ENCODE measurements at places on chromosomes 12 and 14.

DNA sequence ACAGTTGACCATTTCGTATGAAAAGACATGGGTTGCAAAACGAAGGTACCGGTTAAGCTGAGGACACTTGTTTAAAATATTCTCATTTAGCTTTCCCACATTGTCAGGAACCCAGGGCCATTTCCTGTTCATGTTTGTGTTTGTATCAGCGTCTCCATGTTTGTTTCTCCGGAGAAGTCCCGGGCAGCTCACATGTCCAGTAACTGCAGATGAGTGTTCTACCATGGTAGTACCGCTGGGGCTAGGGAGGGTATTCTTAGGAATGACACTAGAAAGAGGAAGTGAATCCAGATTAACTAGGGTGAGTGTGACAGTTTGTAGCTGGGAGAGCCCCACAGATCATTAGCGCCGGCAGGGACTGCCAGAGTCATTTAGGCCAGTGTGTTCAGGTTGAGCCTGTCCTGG is 50.0 kb upstream of the EVL start:
- DNase-seq = no peak

GRCh38 chr12:27474344-27474743 is 27.8 kb downstream of the SMCO2 start:
- DNase-seq = no peak

- DNase-seq = no peak
These were observed 247.4 kb downstream of the SYT10 start for GRCh38 chr12:33192226-33192625.

DNA sequence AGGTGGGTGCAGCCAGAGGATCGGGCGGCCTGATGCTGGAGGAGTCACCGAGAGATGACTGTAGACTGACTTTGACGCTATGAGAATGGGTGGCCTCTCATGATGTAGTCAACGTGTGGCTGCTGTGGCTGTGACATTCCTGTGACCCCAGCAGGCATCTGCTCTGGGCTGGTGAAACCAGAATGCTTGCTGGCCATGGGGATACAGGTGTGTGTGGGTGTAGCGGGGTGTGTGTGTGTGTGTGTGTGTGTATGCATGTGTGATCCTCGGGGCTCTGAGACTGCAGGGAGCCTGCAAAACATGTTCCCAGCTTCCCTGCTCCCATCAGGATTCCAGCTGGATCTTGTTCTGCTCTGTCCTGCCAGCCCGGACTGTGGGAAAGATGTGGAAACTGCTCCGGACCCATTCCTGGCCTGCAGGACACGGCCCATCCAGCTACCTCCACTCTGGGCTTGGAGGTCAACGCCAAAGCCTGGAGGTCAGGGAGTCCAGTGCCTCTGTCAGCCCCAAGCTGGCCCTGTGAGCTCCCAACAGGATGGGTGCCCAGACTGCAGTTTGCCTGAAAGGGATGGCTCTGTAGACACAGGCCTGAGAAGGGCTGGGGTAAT is 18.8 kb upstream of the HHIPL1 start:
- DNase-seq = no peak

GRCh38 chr14:90756755-90757345 is 59.4 kb downstream of the TTC7B start:
- no peak for DNase-seq

DNA sequence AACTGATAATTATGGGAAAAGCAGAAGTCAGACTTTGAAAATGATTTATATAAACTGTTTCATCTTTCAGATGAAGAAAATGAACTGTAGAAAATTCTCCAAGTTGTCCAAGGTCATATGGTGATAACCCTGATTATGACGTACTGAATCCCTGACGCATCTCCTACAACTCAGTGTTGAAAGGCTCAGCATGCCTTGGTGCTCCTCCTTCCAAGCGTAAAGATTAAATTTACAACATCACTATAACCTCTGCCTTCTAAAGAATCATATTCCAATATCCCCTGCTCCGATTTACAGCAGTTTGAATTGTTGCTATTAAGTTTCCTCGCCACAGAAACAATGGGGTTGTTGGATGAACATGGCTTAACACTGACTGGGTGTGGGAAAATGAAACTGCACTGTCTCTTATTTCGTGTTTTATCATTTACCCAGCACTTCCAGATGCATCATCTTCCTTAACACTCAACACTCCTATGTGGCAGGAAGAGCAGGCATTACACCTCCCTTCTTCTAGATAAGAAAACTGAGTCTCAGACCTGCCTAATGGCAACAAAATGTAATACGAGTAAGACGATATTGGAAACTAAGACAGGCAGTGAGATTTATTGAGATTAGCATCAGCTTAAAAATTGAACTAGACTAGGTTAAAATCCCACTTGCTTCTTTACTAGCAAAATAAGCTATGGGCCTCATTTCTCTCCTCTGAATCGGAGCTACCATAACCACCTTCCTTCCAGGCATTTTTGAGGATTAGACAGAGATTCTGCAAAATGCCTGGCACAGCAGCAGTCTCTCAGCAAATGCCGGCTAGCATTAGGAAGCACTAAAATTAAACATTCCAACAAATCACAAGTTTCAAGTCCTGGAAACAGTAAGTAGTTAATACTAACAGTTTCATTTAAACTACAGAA is 74.2 kb downstream of the PPM1H start:
- DNase-seq = no peak

- DNase-seq = no peak
These were observed 53.6 kb downstream of the TPCN1 start for GRCh38 chr12:113274848-113275247.

- no peak for DNase-seq
These were observed 317.5 kb upstream of the DIO3 start for GRCh38 chr14:101243587-101244338.

GRCh38 chr12:40315375-40315774 is 90.6 kb downstream of the LRRK2 start:
- no peak for DNase-seq

DNA sequence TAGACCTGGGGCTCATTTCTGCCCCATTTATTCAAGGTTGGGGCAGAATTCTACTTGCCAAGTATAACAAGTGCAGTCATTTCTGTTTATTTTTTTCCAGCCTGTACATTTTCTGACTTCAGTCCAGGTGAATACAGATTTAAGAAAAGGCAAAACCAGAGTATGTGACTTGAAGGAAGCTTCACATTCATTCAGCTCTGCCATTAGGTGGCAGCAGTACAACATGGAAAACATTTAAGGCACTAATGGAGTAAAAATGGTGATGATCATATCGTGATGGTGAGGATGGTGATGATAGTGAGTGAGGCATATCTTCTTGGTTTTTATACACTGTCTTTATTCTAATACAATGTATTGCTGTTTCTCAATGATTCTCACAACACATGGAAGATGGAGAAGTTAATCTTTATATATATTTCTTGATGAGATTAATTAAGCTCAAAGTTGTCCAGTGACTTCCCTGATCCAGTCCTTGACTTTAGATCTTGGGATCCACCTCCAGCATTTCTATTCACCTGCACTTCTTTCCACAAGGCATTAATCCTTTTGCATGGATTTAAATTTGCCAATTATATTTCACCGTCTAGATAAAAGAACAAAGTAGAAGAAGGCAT is 176.7 kb upstream of the SEL1L start:
- DNase-seq = no peak

DNA sequence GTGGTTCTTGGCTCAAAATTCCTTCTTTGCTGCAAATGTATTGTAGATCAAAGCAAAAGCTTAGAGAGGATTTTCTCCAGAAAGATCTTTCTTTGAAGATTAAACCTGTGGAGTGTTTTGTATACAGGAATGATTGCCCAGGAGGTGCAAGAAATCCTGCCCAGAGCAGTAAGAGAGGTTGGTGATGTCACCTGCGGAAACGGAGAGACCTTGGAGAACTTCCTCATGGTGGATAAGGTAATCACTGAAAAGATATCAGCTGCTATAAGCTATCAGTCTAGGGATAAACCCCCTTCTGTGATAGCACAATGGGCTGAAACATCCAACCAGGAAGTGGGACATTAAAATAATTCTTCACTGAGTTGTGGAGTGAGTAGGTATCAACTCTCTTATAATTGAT is 85.7 kb downstream of the MYRFL start:
- DNase-seq = no peak

DNA sequence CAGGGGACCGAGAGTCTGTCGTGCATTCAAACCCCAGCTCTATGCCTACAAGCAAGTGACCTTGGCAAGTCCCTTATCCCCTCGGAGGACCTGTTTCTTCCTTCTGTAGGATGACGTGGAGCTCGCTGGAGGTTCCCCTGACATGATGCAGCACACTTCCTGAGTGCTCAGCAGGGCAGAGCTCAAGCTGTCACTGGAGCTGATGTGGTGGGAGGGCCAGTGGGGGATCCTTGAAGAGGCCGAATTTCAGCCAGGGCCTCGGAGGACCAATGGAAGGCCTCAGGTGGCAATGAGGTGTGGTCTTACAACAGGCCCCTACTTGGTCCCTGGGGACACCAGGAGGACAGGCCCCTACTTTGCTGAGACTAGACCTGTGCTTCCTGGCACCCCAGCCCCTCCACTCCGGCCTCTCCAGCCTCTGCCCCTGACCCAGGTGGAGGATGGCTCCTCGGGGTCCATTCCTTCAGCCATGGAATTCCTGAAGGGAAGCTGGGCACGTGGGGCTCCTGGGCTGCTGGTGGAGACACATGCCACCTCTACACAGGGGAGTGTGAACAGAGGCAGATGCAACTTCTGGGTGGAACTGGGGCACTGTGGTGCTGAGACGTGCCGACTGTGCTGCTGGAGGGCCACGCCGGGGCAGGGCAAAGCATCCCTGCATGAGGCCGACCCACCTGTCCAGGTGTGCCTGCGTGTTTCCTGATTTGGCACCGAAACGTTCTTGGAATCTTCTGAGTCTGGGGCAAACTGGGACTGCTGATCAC is 18.7 kb upstream of the KIF26A start:
- no peak for DNase-seq

DNA sequence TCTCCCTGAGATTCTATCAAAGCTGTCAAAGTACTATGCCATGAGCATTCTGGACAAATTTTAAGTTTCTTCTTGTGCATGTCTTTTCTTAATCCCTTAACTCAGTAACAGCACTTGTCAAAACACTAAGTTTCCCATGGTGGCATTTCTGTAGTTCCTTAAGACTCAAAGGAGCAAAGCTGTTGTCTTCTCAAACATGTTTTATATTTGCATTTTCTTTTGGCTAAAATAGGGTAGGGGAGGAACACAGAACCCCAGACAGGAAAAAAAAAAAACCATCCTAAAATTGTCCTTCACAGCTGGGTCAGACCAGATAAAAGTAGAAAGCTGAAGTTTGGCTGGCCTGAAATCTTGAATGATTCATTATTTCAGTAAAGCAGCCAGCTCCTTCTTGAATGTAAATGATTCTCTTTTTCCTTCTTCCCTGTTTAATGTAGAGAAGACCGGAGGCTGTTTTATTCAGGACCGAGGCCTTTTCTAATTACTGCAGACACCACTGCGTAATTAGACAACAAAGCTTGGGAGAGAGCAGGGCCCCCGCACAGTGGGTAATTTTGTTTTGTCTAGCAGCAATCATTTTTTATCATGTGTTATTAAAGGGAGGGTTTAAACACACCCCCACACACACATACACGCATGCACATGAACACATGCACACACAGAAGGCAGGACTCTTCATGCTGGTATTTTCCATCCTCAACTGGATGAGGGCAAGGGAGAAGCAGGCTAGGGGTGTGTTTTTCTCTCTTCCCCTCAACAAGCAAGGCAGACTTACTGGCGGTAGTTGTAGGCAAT is 51.0 kb downstream of the PAH start:
- DNase-seq = no peak

- no peak for DNase-seq
These were observed 17.9 kb upstream of the DCAF5 start for GRCh38 chr14:69170839-69171238.

- DNase-seq = no peak
These were observed 155.8 kb upstream of the ATP2B1 start for GRCh38 chr12:89864411-89864810.

DNA sequence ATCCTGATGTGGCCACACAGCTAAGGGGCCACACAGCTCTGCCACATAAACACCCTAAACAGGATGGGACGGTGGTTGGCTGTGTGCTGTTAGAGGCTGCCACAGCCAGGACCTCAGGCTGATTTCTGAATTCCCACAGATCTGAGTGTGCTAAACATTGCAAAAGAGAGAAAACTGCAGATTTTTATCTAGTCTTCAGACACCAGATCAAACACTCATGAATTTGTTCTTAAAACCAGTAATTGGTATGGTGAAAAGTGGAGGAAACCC is 190.7 kb downstream of the MON2 start:
- DNase-seq = no peak

GRCh38 chr14:83251402-83251801 is 1717.7 kb upstream of the SEL1L start:
- DNase-seq = no peak

GRCh38 chr12:6773590-6774351 is 1.5 kb downstream of the LAG3 start:
- DNase-seq = peak; percentile 48

DNA sequence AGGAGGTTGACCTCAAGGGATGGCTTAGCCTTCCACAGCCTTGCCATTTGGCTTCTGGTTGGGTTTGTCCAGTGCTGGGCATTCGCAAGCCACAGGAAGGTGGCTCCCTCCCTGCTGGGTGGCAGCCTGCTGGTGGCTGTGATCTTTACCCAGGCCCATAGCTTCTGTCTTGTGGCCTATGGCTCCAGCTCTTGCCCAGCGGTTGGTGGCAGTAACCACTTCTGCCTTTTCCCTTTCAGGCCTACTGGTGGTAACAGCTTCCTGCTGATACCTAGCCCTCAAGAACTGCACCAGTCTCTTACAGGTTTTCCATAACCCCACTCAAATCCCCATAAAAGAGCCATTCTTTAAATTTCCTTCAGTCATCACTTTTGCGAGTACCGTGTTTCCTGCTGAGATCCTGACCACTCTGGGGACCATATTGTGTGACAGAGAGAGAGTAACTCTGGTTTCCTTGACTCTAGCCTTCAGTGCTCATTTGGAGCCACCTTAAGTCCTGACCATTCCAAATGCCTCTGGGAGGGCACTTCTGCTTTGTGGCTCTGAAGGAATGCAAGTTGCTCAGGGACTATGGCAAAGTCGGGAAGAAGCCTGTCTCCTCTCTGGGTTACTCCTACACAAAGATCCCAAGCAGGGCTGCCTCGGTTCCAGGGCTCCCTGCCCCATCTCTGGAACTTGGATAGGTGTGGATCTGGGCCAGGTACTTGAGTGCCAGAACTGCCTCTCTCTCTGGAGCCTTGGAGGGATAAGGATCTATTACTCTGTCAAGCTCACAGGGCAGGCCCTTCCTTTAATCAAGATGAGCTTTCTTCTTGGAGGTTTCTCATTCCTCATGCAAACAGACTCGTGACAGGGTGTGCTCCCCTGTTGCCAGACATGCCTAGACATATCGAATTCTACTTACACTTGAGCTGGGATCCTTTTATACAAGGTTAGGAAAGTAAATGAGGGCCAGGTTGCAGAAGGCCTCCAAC is 2.9 kb upstream of the NYNRIN start:
- DNase-seq = no peak

All from stimulated activated CD4-positive, alpha-beta T cell treated with anti-CD3 and anti-CD28 coated beads, Interleukin-4, amount 100 ng/mL, for 4 hours (primary cell).